ENCODE measurements at places on chromosomes 3 and 15. TPM values are rescaled to one million over a fixed set of nuclear protein-coding genes. Genes with fewer than 3 reads are reported as not detected.

The DNAJA4 gene
- total RNA-seq, result 1.9 TPM

The TIPIN gene
- 13.5 TPM for total RNA-seq

The CAMP gene
- total RNA-seq, result not detected

The ZBED2 gene
- total RNA-seq, result not detected

The SCAANT1 gene
- total RNA-seq, result not detected

The SGO1 gene
- total RNA-seq, result 15.5 TPM

The CAMKV gene
- not detected for total RNA-seq

The MRAS gene
- total RNA-seq, result 42.2 TPM

The ARPIN gene
- total RNA-seq, result 9.6 TPM

The PEX5L gene
- not detected for total RNA-seq

The NR2F2 gene
- total RNA-seq, result 20.6 TPM

The ARHGEF26 gene
- total RNA-seq, result 5.5 TPM

The ZNF710 gene
- 11.6 TPM for total RNA-seq

The ILDR1 gene
- not detected for total RNA-seq

The STRIT1 gene
- total RNA-seq, result not detected

The KCNAB1 gene
- total RNA-seq, result not detected

The MOBP gene
- not detected for total RNA-seq

The C3orf49 gene
- not detected for total RNA-seq

The BBX gene
- 70.9 TPM for total RNA-seq

The MESP2 gene
- not detected for total RNA-seq

The RHCG gene
- not detected for total RNA-seq

The ABHD6 gene
- total RNA-seq, result 10.5 TPM

The TUSC7 gene
- total RNA-seq, result not detected

The BNC1 gene
- 26.5 TPM for total RNA-seq

The CKMT1B gene
- not detected for total RNA-seq

The CLDN18 gene
- not detected for total RNA-seq

The LDHAL6B gene
- not detected for total RNA-seq

The SLC12A1 gene
- not detected for total RNA-seq

The TM4SF18 gene
- not detected for total RNA-seq

The PIGZ gene
- 1.0 TPM for total RNA-seq

The TEX55 gene
- total RNA-seq, result not detected

The PLA2G4B gene
- 0.66 TPM for total RNA-seq

The GHRL gene
- not detected for total RNA-seq

The TGM4 gene
- total RNA-seq, result not detected

The SAMD7 gene
- total RNA-seq, result not detected

The FMN1 gene
- 3.0 TPM for total RNA-seq
